ENCODE measurements at places on chromosomes 16 and 17. TPM values are rescaled to one million over a fixed set of nuclear protein-coding genes. Genes with fewer than 3 reads are reported as not detected.

DNA sequence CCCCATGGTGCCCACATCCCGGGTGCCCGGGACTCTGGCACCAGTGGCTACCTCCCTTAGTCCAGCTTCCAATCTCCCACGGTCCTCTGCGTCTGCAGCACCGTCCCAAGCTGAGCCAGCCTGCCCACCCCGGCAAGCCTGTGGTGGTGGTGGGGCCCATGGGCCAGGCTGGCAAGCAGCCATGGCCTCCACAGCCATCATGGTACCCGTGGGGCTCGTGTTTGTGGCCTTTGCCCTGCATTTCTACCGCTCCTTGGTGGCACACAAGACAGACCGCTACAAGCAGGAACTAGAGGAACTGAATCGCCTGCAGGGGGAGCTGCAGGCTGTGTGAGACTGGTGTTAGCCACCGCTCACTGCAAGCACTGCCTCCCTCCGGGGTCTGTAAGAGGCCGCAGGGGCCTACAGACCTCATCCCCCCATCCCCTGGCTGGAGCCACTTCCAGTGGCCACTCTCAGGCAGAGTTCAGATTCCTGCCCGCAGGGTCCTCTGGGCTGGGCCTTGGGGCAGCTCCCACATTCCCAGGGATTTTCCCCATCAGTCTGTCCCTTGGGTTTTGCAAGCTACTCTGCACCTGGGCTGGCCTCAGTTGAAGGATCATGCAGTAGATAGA lies 3.9 kb upstream of the SETD1A start:
- H3K36me3 ChIP-seq = no peaks in the 10 kb centered on the region
- H3K27me3 ChIP-seq = no peaks in the 10 kb centered on the region
- H3K4me1 ChIP-seq = no peaks in the 10 kb centered on the region
- no peak overlapping the region for H3K27ac ChIP-seq
- DNase-seq = no peak
- no peak overlapping the region for H3K4me3 ChIP-seq

The PDP2 gene
- total RNA-seq = 3.4 TPM

- H3K4me3 ChIP-seq = no peak overlapping the region
- no peak for DNase-seq
- H3K4me1 ChIP-seq = no peaks in the 10 kb centered on the region
- no peak overlapping the region for H3K27ac ChIP-seq
- H3K36me3 ChIP-seq = no peaks in the 10 kb centered on the region
These were observed 71.8 kb downstream of the IRX5 start for GRCh38 chr16:55002419-55002818.

DNA sequence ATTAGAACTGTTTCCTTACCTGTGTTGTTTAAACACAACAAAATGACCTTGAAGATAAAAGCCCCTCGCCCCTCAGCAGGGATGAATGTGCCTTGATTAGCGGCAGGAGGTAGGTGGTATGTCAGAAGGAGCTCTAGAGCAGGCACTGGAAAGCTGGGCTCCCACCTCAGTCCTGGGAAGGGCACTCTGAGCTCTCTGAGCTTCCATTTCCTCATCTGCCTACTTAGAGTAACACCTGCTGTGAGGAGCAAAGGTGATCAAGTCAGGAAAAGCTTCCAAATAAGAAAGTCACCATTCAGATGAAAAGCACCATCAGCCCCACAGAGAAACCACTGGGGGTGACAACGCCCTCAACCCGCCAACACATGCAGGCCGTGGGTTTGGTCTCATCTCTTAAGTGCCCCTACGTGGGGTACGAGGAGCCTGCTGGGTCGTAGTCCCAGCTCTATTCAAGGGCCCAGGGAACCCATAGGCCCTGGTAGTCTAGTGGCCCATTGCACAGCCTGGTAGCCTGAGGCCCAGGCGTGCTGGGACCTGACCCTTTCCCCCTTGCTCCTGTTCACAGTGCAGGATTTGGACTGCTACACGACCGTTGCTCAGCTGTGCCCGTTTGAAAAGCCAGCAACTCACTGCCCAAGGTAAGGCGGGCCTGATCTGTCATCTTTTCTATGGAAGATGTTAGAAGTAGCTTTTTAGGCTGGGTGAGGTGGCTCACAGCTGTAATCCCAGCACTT lies 57.3 kb downstream of the CRISPLD2 start:
- H3K27me3 ChIP-seq = no peaks in the 10 kb centered on the region
- no peaks in the 10 kb centered on the region for H3K4me1 ChIP-seq
- no peak overlapping the region for H3K27ac ChIP-seq

GRCh38 chr17:42002792-42003301 lies 14.4 kb downstream of the DNAJC7 start:
- DNase-seq = no peak
- H3K27ac ChIP-seq = no peak overlapping the region
- H3K27me3 ChIP-seq = no peaks in the 10 kb centered on the region

The KRTAP9-8 gene
- not detected for total RNA-seq

The SRL gene
- 466 TPM for total RNA-seq

GRCh38 chr16:20866801-20867200 lies 33.4 kb downstream of the DCUN1D3 start:
- H3K27me3 ChIP-seq = no peaks in the 10 kb centered on the region
- H3K27ac ChIP-seq = peak overlapping the region; percentile 22
- no peaks in the 10 kb centered on the region for H3K4me1 ChIP-seq
- no peak for DNase-seq
- H3K36me3 ChIP-seq = peaks cover 6% of the 10 kb centered on the region

- no peaks in the 10 kb centered on the region for H3K27me3 ChIP-seq
- peak; percentile 50 for DNase-seq
- peaks cover 28% of the 10 kb centered on the region for H3K36me3 ChIP-seq
- no peak overlapping the region for H3K4me3 ChIP-seq
- H3K27ac ChIP-seq = no peak overlapping the region
These were observed 67.0 kb downstream of the N4BP1 start for GRCh38 chr16:48542966-48543365.

The PLEKHH3 gene
- total RNA-seq = 26.5 TPM

- no peak overlapping the region for H3K27ac ChIP-seq
- no peak overlapping the region for H3K4me3 ChIP-seq
- no peak for DNase-seq
- H3K36me3 ChIP-seq = no peaks in the 10 kb centered on the region
These were observed 17.2 kb downstream of the NUDT7 start for GRCh38 chr16:77739559-77739892.

- no peaks in the 10 kb centered on the region for H3K4me1 ChIP-seq
- no peak for DNase-seq
- no peaks in the 10 kb centered on the region for H3K36me3 ChIP-seq
- H3K27ac ChIP-seq = peak overlapping the region; percentile 81
These were observed 30.9 kb downstream of the SOCS1 start for GRCh38 chr16:11224894-11225676.

The CCL8 gene
- total RNA-seq = 0.52 TPM

- peak overlapping the region; percentile 98 for H3K27ac ChIP-seq
- no peaks in the 10 kb centered on the region for H3K27me3 ChIP-seq
- no peak for DNase-seq
- peaks cover 65% of the 10 kb centered on the region for H3K4me1 ChIP-seq
These were observed 3.2 kb downstream of the ARHGAP17 start for GRCh38 chr16:25011891-25012514.

- H3K4me1 ChIP-seq = no peaks in the 10 kb centered on the region
- no peaks in the 10 kb centered on the region for H3K36me3 ChIP-seq
- no peak for DNase-seq
These were observed 31.4 kb downstream of the EPN2 start for GRCh38 chr17:19268611-19269010.

DNA sequence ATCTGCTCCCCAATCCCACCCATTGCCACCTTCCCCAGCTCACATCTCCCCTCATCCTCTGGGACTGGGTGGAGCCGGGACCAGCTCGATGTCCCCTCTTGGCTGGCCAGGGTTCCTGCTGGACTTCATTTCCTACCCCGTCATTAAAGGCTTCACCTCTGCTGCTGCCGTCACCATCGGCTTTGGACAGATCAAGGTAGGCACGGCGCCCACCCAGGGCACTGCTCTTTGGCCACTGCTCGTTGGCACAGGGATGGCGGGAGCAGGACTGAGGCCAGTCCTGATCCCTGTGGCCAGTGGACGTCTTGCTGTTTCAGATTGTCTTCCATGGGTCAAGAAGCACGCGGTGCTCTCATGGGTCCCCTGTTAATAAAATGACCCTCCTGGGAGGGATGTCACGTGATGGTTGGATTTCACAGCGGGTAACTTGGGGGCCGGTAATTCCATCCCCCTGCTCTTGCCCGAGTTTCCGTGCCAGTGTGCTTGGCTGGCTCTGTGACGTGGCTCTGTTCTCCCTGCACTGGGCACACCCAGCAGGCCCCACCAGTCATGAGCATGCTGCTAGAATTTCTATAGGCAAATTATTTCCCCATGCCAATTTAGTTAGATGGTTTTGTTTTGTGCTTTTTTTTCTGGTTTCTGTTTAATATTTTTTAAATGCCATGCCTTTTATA lies 3.1 kb downstream of the SLC26A11 start:
- H3K27me3 ChIP-seq = no peaks in the 10 kb centered on the region
- H3K4me1 ChIP-seq = no peaks in the 10 kb centered on the region
- H3K36me3 ChIP-seq = peaks cover 15% of the 10 kb centered on the region
- DNase-seq = no peak
- H3K27ac ChIP-seq = no peak overlapping the region

- H3K27ac ChIP-seq = no peak overlapping the region
- no peak overlapping the region for H3K4me3 ChIP-seq
- H3K36me3 ChIP-seq = no peaks in the 10 kb centered on the region
- no peaks in the 10 kb centered on the region for H3K4me1 ChIP-seq
- no peaks in the 10 kb centered on the region for H3K27me3 ChIP-seq
These were observed 7.0 kb downstream of the CRHR1 start for GRCh38 chr17:45791041-45791582.

DNA sequence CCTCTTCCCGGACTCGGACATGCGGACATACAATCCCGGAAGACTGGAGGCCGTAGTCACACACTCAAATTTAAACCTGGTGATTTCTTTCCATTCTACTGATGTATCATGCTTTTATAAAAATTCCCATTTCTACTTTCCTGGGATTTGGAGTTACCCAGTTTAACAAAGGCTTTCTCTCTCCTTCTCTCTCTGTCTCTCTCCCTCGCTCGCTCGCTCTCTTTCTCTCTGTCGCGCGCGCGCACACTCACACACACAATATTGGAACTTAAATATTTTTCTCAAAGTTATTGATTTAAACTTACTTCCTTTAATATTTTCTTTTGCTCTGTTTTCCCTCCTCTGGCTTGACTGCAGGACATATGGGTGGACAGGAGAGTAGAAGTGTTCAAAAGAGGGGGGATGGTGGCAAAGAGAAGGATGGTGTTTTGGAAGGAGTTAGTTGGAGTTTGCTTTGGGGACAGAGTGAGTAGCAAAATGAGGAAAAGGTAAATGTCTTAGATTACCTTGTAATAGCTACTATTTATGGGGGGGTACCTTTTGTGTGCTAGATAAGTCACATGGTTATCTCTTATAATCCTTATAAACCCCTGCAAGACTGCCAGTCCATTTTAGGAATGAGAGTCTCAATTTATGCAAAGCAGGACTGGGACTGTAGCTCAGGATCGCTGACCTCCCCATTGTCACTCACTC lies 878 bp upstream of the TRIM25 start:
- no peaks in the 10 kb centered on the region for H3K4me1 ChIP-seq
- H3K27ac ChIP-seq = peak overlapping the region; percentile 83
- no peak for DNase-seq
- H3K27me3 ChIP-seq = no peaks in the 10 kb centered on the region

- DNase-seq = no peak
- peaks cover 5% of the 10 kb centered on the region for H3K36me3 ChIP-seq
- H3K27me3 ChIP-seq = no peaks in the 10 kb centered on the region
- no peak overlapping the region for H3K27ac ChIP-seq
These were observed 10.9 kb upstream of the RAB11FIP3 start for GRCh38 chr16:414395-415169.

GRCh38 chr16:30084816-30085159 lies 6.9 kb downstream of the TBX6 start:
- H3K27ac ChIP-seq = peak overlapping the region; percentile 61
- H3K4me1 ChIP-seq = peaks cover 11% of the 10 kb centered on the region
- peaks cover 54% of the 10 kb centered on the region for H3K36me3 ChIP-seq
- H3K27me3 ChIP-seq = no peaks in the 10 kb centered on the region
- no peak overlapping the region for H3K4me3 ChIP-seq
- DNase-seq = no peak

The AGRP gene
- not detected for total RNA-seq

DNA sequence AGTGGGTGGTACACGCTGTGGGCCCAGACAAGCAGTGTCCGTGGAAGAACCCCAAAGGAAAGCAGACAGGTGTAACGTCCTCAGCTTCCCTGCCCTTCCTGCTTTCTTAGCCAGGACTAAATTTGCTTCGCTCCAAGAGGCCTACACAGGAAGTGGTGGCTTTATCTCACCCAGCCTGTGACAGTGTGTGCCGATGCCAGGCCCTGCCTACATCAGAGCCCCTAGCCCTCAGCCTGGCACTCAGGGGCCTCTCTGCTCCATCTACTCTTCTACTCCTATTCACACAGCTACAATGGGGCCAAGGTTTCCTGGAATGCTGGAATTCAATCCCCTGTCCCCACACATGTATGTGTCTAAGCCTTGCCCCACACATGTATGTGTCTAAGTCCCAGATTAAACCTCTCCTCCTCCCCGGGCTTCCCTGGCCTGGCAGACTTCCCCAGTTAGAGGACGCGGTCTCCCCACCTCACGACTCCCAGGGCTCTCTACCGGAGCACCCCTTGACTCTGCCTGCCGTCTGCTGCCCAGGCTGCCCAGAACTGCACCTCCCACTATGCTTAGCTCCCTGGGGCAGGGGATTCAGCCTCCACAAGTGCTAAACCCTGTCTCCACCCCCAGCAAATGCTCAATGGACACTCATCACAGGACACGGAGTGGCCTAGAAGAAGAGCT lies 8.2 kb downstream of the PGAP3 start:
- peak overlapping the region; percentile 89 for H3K27ac ChIP-seq
- H3K27me3 ChIP-seq = no peaks in the 10 kb centered on the region
- no peak for DNase-seq
- H3K4me1 ChIP-seq = peaks cover 62% of the 10 kb centered on the region

GRCh38 chr16:66954097-66954659 lies 6.9 kb upstream of the CES3 start:
- H3K4me3 ChIP-seq = no peak overlapping the region
- H3K27ac ChIP-seq = no peak overlapping the region
- peak; percentile 77 for DNase-seq
- peaks cover under 1% of the 10 kb centered on the region for H3K4me1 ChIP-seq

DNA sequence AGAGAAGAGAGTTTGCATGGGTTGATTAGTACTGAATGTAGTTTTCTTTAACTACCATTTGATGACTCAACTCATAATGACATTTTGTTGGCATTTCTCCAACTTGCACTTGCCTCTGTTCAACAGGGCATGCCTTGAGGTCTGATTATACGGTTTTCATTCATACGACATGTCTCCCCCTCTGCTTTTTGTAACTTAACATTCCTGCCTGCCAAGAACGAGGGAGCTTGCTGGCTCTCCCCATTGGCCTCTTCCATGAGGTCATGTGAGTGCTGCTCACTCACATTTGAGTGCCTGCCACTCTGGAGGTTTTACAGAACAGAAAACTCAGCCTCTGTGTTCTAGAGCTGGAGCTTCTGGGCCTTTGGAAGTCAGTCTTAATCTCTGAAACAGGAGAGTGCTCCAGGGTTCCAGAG lies 19.7 kb downstream of the MAP2K6 start:
- no peak overlapping the region for H3K4me3 ChIP-seq
- H3K4me1 ChIP-seq = peaks cover 6% of the 10 kb centered on the region
- H3K36me3 ChIP-seq = no peaks in the 10 kb centered on the region
- no peaks in the 10 kb centered on the region for H3K27me3 ChIP-seq

The MT4 gene
- not detected for total RNA-seq

- H3K27ac ChIP-seq = no peak overlapping the region
- no peak for DNase-seq
- no peaks in the 10 kb centered on the region for H3K4me1 ChIP-seq
- H3K36me3 ChIP-seq = peaks cover 8% of the 10 kb centered on the region
These were observed 9.6 kb downstream of the SLX4 start for GRCh38 chr16:3601614-3602319.

- no peak for DNase-seq
- H3K36me3 ChIP-seq = peaks cover 4% of the 10 kb centered on the region
- H3K4me1 ChIP-seq = peaks cover 20% of the 10 kb centered on the region
These were observed 245 bp upstream of the RNF227 start for GRCh38 chr17:7916385-7916682.

Measured in right atrium auricular region (tissue), 2 donors.